ENCODE measurements at places on chromosomes 11 and 22.

DNA sequence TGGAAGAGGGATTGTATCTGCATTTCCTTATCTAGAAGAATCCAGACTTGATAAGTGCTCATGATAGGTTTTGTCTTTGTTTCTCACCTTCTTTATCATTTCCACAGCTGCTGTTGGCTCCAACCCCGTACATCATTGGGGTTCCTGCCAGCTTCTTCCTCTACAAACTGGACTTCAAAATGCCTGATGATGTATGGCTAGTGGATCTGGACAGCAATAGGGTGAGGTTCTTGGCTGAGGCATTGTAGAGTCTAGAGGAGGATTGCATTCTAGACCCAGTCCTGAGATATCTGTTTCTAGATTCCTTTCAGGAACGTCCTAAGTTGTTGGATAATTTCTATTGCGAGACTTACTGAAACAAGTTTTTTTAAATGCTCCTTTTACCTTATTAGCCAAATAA lies 8.1 kb downstream of the MADD start:
- no peak for DNase-seq

GRCh38 chr11:78228467-78228866 lies 39.7 kb downstream of the USP35 start:
- DNase-seq = no peak

- no peak for DNase-seq
These were observed 10.0 kb downstream of the GGA1 start for GRCh38 chr22:37618674-37619073.

DNA sequence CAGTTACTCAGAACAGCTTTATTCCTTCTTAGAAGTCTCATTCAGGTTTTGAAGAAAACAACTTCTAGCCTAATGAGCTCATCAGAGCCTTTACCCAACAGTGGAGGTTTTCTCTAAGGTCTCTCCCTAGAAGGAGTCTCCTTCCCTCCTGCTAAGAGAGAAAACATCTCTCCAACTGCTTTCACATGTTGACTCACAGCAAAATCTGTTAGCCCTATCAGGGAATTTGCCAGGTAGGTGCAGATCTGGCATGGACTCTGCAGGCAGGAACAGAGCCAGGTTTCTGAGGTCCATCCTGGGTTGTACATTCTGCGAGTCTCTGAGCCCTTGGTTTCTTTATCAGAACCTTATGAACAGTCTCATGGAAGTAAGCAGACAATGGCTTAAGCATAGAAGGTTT lies 214.4 kb downstream of the HIPK3 start:
- DNase-seq = no peak

GRCh38 chr11:119361056-119361787 lies 14.7 kb upstream of the MFRP start:
- no peak for DNase-seq

DNA sequence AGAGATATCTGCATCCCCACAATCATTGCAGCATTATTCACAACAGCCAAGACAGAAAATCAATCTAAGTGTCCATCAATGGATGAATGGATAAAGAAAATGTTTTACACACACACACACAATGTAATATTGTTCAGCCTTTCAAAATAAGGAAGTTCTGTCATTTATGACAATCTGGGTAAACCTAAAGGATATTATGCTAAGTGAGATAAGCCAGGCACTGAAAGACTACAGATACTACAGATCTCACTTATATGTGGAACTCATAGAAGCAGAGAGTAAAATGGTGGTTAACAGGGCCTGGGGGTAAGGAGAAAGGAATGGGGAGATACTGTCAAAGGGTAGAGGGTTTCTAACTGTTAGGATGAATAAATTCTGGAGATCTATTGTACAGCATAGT lies 36.0 kb upstream of the EED start:
- DNase-seq = no peak

- DNase-seq = no peak
These were observed 2.4 kb upstream of the TTC36 start for GRCh38 chr11:118524757-118525470.

DNA sequence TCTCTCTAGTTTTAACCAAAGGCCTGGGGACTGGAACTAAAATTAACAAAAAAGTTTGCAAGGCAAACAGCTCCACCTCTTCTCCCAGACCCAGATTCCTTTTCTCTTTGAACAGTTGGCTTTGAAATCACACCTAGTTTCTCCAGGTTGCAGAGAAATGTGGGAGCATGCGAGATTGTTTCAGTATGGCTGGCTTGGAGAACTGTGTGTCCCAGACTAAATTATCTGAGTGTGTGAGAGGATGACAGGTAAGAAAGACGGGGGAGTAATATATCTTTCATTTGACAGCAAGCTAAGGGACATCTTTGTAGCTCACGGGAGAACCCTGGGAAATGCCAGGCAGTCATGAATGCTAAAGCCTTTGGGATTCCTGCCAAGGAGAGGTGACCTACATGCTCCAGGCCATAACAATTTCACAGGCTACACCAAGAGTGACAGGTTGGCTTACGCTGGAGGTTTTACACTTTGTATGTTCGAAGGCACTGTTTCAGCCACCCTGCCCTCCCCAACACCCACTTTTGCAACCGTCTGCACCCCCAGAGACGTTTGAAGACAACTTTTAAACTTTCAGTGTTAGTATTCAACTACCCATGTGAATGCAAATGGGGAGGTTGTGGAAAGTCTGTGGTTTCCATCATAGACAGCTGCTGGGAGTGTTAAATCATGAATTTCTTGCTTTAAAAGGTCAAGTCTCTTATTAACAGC lies 109.3 kb upstream of the SNX19 start:
- no peak for DNase-seq

DNA sequence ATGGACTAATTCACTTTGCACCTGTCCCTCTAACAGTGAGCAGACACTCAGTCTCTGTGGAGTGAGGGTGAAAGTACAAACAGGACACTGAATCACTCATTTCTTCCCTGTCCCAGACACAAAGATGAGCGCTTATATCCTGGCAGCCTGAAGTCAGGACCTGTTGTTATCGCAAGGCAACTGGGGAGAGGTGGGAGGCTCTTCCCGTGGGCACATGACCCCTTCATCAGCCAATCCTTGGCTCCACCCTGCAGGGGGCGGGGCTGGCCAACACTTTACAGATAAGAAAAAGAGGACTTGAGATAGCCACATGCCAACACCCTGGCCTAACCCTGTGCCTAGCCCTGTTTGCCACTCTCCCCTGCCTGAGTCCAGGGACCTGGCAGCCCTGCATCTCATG lies 29.5 kb upstream of the TESMIN start:
- no peak for DNase-seq

GRCh38 chr22:24380905-24381230 lies 46.5 kb upstream of the ADORA2A start:
- no peak for DNase-seq

DNA sequence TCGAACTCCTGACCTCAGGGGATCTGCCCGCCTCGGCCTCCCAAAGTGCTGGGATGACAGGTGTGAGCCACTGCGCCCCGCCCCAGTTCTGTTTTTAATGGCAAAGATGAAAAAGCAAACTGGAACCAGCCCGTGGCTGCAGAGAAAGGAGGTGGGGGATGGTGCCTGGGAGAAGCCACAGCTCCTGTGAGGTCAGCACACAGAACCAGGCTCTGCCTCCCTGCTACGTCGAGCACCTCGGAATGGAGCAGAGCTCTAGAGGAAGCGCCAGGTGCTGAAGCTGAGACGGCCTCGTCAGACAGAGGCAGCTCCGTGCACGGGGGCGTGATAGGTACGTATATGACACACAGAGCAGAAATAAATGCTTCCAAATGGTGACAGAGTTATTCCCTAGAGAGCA lies 8.5 kb downstream of the DRD4 start:
- DNase-seq = no peak

GRCh38 chr11:120183701-120184141 lies 27.1 kb upstream of the OAF start:
- no peak for DNase-seq
